ENCODE measurements at places on chromosomes 1 and 21. TPM values are rescaled to one million over a fixed set of nuclear protein-coding genes. Genes with fewer than 3 reads are reported as not detected.

Gene S100A12
- not detected for total RNA-seq

Gene APCS
- not detected for total RNA-seq

Gene OR2L3
- not detected for total RNA-seq

Gene ARHGEF2
- 176 TPM for total RNA-seq

Gene CLDN8
- total RNA-seq: not detected

Gene GPR3
- total RNA-seq: 3.3 TPM

Gene MROH7
- not detected for total RNA-seq

Gene ALG14
- total RNA-seq: 4.4 TPM

Gene FAM163A
- not detected for total RNA-seq

Gene UMODL1
- total RNA-seq: 0.07 TPM

Gene NAV1
- total RNA-seq: 0.95 TPM

Gene HEYL
- 0.09 TPM for total RNA-seq

Gene TPR
- total RNA-seq: 117 TPM

DNA sequence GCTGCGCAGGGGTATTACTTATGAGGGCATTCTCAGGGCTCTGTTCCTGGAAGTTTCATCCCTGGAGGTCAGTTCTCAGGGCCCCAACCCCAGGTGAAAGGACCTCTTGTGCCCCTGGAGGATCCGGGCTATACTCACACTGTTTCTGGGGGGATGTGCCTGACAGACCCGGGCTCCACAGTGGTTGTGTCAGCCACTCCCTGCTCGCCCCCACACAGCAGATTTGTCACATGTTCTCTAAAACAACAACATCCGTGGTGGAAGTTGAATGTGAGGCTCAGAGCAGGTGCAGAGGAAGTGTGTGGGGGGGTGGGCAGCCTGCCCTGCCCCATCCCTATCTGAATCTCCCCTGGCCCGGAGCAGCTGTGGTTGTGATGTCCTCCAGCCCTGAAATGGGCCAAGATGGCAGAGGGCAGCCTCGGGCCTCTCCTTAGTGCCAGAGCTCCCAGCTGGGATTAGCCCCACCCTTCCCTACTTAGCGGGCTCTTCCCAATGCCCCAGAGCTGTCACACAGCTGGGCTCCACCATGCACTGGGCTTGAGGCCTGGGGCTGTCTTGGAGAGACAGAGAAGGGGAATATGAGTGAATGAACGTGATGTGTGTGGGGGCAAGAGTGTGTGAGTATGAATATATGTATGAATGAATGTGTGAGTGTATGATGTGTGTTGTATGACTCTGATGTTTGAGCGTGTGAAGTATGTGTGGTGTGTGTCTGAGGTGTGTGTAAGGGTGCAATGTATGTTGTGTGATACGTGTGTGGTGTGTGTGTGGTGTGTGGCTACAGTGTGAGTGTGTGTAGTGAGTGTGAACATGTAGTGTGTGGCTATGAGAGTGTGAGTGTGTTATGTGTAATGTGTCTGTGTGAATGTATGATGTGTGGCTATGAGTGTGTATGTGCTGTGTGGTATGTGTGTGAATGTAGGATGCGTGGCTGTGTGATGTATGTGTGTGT lies 1.5 kb upstream of the FCMR start:
- H3K36me3 ChIP-seq: no peaks in the 10 kb centered on the region
- peak overlapping the region; percentile 71 for H3K27ac ChIP-seq
- DNase-seq: peak; percentile 90
- H3K4me3 ChIP-seq: peak overlapping the region; percentile 81
- peaks cover 51% of the 10 kb centered on the region for H3K4me1 ChIP-seq
- H3K27me3 ChIP-seq: no peaks in the 10 kb centered on the region

DNA sequence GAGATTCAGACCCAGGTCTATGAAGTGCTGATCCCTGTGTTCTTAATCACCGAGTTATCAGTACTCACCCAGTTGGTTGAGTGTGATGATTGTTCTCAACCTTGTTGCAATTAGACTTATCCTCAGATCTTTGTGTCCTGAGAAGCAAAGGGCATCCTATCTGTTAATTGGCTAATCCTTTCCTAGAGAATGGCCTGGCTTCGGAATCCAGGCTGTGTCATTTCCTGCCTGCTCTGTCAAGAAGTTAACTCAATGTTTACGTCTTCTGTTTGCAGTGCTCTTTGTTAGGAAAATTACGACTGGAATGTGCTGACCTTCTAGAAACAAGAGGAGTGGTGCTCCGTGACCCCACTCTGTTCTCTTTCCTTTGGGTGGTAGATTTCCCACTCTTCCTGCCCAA lies 14.7 kb downstream of the GAS5 start:
- DNase-seq: no peak
- H3K4me1 ChIP-seq: no peaks in the 10 kb centered on the region
- H3K36me3 ChIP-seq: peaks cover 13% of the 10 kb centered on the region
- no peak overlapping the region for H3K27ac ChIP-seq

GRCh38 chr1:37242501-37242900 lies 208.2 kb upstream of the GRIK3 start:
- H3K36me3 ChIP-seq: no peaks in the 10 kb centered on the region
- H3K4me1 ChIP-seq: no peaks in the 10 kb centered on the region
- DNase-seq: no peak

GRCh38 chr1:219703368-219703639 lies 90.4 kb upstream of the ZC3H11B start:
- no peak overlapping the region for H3K27ac ChIP-seq
- H3K27me3 ChIP-seq: no peaks in the 10 kb centered on the region
- H3K36me3 ChIP-seq: no peaks in the 10 kb centered on the region

DNA sequence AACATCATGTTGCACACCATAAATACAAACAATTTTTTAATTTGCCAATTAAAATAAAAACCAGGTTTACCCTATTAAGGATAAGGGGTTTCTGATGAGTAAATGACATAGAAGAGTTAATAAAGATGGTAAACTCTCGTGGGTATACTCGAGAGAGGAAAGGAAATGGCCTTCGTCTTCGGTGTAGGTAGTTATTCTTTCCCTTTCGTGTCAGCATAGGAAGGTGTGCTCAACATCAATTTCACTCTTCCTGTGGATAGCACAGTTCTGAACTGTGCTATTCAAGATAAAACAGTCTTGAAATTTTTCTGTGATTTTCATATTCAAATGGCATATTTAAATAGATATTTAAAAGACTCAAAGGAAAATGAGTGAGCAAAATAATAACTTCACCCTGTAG lies 98.2 kb downstream of the RGL1 start:
- DNase-seq: no peak
- no peak overlapping the region for H3K4me3 ChIP-seq
- H3K36me3 ChIP-seq: no peaks in the 10 kb centered on the region

GRCh38 chr21:44079446-44079845 lies 27.8 kb upstream of the PWP2 start:
- H3K36me3 ChIP-seq: peaks cover 51% of the 10 kb centered on the region
- no peak overlapping the region for H3K4me3 ChIP-seq
- no peaks in the 10 kb centered on the region for H3K27me3 ChIP-seq
- no peak for DNase-seq
- H3K4me1 ChIP-seq: peaks cover 59% of the 10 kb centered on the region
- no peak overlapping the region for H3K27ac ChIP-seq

DNA sequence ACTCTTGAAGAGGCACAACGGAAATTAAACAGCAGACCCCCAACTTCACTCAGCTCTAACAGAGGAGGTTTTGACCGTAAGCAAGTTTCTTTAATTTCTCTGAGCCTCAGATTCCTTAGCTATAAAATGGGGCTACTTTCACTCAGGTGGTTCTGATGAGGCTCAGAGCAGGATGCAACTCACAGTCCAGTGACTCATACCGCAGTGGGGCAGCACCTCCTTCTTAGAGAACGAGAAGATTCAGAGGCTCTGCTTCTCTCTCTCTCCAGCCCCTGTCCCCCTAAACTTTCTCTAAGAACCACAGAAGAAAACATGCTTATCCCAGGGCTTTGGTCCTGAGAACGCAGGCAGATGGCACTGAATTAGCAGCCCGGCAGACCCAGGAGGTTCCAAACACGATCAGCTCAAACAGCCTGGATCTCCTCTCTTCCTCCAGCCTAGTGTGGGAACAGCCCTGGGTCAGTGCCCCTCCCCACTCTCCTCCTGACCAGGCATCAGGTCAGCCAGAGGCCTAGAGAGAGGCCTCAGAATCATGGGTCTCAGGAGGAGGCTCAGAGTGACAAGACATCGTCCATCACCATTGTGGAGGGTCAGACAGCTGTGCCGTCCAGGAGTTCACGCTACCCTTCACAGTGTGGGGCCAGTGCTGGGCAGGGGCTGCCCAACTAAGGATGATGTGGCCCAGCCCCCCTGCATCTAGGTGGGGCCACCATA lies 433.0 kb downstream of the PTPRU start:
- no peak for DNase-seq
- no peak overlapping the region for H3K27ac ChIP-seq
- no peaks in the 10 kb centered on the region for H3K4me1 ChIP-seq
- no peaks in the 10 kb centered on the region for H3K36me3 ChIP-seq
- H3K27me3 ChIP-seq: no peaks in the 10 kb centered on the region

DNA sequence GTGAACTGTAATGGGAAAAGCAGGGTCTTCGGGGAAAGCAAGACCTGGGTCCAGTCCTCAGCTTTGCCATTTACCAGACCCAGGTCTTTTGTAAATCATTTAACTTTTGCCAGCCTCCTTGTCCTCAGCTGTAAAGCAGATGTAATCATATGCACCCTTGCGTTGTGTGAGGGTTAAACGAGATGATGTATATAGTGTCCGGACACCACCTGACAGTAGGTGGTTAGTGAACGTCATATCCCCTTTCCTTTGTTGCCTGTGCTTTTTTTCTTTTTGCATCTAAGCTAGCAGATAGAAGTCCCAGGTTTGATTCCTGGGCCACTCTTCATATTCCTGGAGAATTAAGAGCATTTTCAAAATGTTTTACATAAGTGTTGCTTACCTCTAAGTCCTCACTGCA lies 28.5 kb downstream of the IL12RB2 start:
- H3K4me3 ChIP-seq: no peak overlapping the region
- H3K27ac ChIP-seq: no peak overlapping the region
- no peaks in the 10 kb centered on the region for H3K36me3 ChIP-seq
- DNase-seq: peak; percentile 45
- H3K4me1 ChIP-seq: peaks cover 42% of the 10 kb centered on the region

DNA sequence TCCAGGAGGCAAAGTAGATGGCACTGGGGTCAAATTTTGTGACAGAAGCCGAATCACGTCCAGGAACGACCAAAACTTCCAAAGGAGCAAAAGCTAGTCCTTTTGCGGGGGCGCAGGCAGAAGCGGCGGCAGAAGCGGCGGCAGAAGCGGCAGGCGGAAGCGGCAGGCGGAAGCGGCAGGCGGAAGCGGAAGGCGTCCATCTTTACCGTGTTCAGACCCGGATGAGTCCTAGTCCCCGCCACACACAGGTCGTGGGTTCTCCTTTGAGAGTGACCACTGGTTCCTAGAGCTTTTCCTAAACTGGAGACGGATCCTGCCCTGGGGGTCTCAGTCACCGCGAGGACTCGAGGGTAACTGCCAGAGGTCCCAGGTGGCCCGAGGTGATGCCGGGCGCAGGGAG lies 53.6 kb downstream of the POFUT2 start:
- no peak overlapping the region for H3K27ac ChIP-seq
- peaks cover under 1% of the 10 kb centered on the region for H3K4me1 ChIP-seq
- H3K27me3 ChIP-seq: no peaks in the 10 kb centered on the region
- no peaks in the 10 kb centered on the region for H3K36me3 ChIP-seq

GRCh38 chr1:191222206-191222605 lies 744.5 kb upstream of the BRINP3 start:
- no peak overlapping the region for H3K27ac ChIP-seq
- H3K4me1 ChIP-seq: no peaks in the 10 kb centered on the region
- H3K4me3 ChIP-seq: no peak overlapping the region
- no peaks in the 10 kb centered on the region for H3K27me3 ChIP-seq
- no peak for DNase-seq

DNA sequence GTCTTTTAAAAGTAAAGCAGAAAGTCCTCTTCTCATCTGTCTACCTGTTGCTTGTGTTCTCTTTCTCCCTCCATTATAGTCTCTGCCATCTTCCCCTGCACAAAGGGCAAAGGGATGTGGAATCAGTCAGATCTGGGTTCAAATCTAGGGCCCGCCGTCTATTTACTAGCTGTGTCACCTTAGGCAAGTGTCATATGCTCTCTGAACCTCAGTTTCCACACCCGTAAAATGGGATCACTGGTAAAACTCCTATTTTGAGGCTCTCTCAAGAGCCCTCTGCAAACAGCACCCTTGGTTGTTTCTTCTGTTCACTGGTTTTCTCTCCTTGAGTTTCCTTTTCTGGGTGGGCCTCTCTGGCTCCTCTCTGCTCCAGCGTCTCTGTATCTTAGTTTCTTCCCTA lies 2.6 kb upstream of the PTPRU start:
- peaks cover 30% of the 10 kb centered on the region for H3K4me1 ChIP-seq
- H3K4me3 ChIP-seq: no peak overlapping the region
- H3K27me3 ChIP-seq: peaks cover 21% of the 10 kb centered on the region
- no peaks in the 10 kb centered on the region for H3K36me3 ChIP-seq
- no peak overlapping the region for H3K27ac ChIP-seq

- no peaks in the 10 kb centered on the region for H3K27me3 ChIP-seq
- H3K4me3 ChIP-seq: no peak overlapping the region
- H3K4me1 ChIP-seq: no peaks in the 10 kb centered on the region
- H3K27ac ChIP-seq: no peak overlapping the region
- no peak for DNase-seq
Observed at GRCh38 chr1:57131701-57132394, 166.0 kb upstream of the C8B start.

DNA sequence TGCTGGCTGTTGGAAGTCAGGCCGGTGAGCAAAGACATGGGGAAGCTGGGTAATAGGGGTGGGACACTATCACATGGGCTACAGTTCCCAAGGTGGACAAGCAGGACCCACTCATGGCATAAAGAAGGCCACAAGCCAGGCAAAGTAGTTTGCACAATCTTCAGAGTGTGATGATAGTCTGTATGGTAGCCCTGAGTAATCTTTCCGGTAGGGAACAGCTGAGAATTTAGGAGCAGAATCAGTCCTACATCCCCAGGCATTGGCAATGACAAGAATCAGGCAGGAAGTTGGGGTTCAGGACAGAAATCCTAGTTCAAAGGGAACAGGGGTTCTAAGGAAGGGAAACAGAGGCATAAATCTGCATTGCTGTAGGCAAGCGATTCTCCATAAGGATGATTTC lies 23.9 kb upstream of the SPATA6 start:
- H3K4me3 ChIP-seq: no peak overlapping the region
- DNase-seq: no peak
- H3K4me1 ChIP-seq: no peaks in the 10 kb centered on the region

DNA sequence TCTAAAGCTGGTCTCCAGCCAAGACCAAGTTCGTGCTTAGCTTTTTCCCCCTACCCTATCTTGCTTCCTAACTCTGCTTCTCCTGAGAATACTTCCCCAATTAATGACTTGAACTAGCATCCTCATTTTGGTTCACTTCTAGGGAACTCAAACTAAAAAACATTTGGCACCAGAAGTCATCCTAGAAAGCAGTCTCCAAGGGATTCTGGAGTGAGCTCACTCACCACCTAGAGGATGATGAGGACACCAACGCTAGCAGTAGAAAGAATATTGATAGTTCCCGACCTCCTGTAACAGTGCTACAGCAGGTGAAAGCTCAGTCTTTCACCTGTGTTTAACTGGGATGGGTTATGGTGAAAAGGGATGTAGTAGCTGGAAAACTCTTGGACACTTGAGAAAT lies 4.7 kb upstream of the PSMB2 start:
- H3K27ac ChIP-seq: no peak overlapping the region
- H3K4me1 ChIP-seq: peaks cover 4% of the 10 kb centered on the region
- H3K4me3 ChIP-seq: no peak overlapping the region
- DNase-seq: no peak
- peaks cover 11% of the 10 kb centered on the region for H3K27me3 ChIP-seq
- no peaks in the 10 kb centered on the region for H3K36me3 ChIP-seq

- H3K36me3 ChIP-seq: no peaks in the 10 kb centered on the region
- no peak overlapping the region for H3K27ac ChIP-seq
- no peaks in the 10 kb centered on the region for H3K4me1 ChIP-seq
- no peak overlapping the region for H3K4me3 ChIP-seq
- H3K27me3 ChIP-seq: no peaks in the 10 kb centered on the region
Observed at GRCh38 chr1:4551706-4552105, 102.7 kb upstream of the AJAP1 start.

Data from CD8-positive, alpha-beta memory T cell (primary cell).